ENCODE measurements at places on chromosomes 2 and 18. TPM values are rescaled to one million over a fixed set of nuclear protein-coding genes. Genes with fewer than 3 reads are reported as not detected.

GALNT14 gene
- not detected for total RNA-seq

SYT4 gene
- total RNA-seq = not detected

GCG gene
- total RNA-seq = not detected

IL36B gene
- total RNA-seq = not detected

GULP1 gene
- 67.8 TPM for total RNA-seq

TBC1D8 gene
- total RNA-seq = 17.8 TPM

RAB27B gene
- total RNA-seq = 0.11 TPM

GPR35 gene
- not detected for total RNA-seq

ASAP2 gene
- 56.9 TPM for total RNA-seq

MC5R gene
- not detected for total RNA-seq

NHEJ1 gene
- 21.6 TPM for total RNA-seq

DNA sequence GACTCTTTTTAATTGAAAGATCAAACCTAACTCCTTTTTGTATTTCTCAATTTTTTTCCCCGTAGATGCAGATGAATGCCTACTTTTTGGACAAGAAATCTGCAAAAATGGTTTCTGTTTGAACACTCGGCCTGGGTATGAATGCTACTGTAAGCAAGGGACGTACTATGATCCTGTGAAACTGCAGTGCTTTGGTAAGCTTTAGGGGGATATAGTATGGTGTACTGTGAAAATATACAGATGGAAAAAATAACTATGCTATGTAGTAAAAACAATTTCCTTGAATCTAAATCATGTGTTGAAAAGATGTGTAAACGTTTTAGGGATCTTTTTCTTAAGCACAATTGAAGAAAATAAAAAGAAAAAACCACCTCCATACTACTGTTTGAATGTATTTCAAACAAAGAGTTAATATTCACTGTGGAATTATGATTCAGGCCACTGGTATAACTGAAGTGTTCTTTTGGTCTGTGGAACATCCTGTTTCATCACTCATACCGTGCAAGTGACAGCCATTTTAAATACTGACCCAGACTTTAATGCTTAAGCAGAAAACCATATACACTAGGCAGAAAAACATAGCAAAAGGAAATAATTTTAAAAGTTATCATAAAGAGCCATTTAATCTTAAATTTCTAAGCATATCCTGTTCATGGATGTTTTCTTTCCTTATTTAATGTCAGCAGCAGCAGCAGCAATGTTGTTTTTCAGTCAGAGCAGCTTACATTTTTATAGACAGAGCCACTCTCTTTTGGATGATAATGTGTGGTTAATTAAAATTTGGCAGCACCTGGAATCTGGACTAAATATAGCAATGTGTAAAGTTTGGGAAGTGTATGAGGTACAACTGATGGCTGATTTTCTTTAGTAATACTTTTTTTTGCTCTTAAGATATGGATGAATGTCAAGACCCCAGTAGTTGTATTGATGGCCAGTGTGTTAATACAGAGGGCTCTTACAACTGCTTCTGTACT is 112.8 kb upstream of the RASGRP3 start:
- H3K4me3 ChIP-seq = no peak overlapping the region

GRCh38 chr18:76801567-76802505 is 20.5 kb upstream of the ZNF236 start:
- H3K4me3 ChIP-seq = peak overlapping the region; percentile 49
- no peaks in the 10 kb centered on the region for H3K27me3 ChIP-seq
- H3K4me1 ChIP-seq = peaks cover 4% of the 10 kb centered on the region
- peak; percentile 72 for DNase-seq

DNA sequence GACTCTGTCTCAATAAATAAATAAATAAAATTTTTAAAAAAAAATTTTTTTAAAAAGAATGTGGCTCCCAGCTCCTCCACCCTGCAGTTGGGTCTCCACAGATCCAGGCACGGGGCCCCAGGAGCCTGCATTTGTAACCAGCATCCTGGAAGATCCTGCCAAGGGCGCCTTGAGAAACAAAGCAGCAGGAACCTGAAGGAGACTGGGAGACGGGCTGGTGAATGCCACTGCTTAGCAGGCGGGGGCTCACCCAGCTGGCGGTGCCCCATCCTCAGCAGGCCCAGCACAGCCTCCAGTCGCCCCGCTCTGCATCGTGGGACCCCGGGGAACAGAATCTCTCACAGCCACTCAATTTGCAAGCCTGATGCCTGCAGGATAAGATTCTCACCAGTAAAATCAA is 187.5 kb upstream of the SALL3 start:
- no peaks in the 10 kb centered on the region for H3K27me3 ChIP-seq
- peaks cover 3% of the 10 kb centered on the region for H3K4me1 ChIP-seq
- no peak overlapping the region for H3K4me3 ChIP-seq
- no peak for DNase-seq

- H3K27me3 ChIP-seq = no peaks in the 10 kb centered on the region
- H3K4me3 ChIP-seq = no peak overlapping the region
- H3K36me3 ChIP-seq = peaks cover 27% of the 10 kb centered on the region
- H3K4me1 ChIP-seq = no peaks in the 10 kb centered on the region
- no peak overlapping the region for H3K27ac ChIP-seq
Observed at GRCh38 chr2:75666911-75667310, 20.3 kb downstream of the MRPL19 start.

DNA sequence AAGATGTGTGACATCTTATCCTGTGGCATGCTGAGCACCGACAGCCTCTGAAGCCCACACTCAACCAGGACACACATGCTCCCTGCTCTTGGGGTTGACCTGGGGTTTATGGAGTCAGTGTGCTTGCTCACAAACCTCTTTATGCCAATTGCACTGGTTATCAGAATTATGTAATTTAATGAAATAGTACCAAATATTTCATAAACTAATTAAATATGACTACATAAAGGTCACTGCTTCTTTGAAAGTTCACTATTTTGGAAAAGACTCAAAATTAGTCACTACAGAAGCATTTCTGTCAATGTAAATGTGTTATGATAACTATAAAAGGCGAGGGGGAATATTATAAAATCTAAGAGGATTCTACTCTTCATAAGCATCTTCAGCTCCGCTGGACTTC is 76.7 kb downstream of the FHOD3 start:
- H3K4me1 ChIP-seq = peaks cover 30% of the 10 kb centered on the region
- no peak overlapping the region for H3K27ac ChIP-seq
- no peak overlapping the region for H3K4me3 ChIP-seq
- peak; percentile 45 for DNase-seq
- H3K36me3 ChIP-seq = no peaks in the 10 kb centered on the region

GRCh38 chr2:182866461-182867406 is at the start of gene FRZB:
TSS of gene FRZB (minus strand) at chr2:182866637. CDS start at chr2:182866552, 85 bp downstream.
- H3K4me1 ChIP-seq = peaks cover 9% of the 10 kb centered on the region
- DNase-seq = peak; percentile 15
- H3K4me3 ChIP-seq = peak within 1 kb of the TSS; percentile 81
- H3K27ac ChIP-seq = peak within 1 kb of the TSS; percentile 83

DNA sequence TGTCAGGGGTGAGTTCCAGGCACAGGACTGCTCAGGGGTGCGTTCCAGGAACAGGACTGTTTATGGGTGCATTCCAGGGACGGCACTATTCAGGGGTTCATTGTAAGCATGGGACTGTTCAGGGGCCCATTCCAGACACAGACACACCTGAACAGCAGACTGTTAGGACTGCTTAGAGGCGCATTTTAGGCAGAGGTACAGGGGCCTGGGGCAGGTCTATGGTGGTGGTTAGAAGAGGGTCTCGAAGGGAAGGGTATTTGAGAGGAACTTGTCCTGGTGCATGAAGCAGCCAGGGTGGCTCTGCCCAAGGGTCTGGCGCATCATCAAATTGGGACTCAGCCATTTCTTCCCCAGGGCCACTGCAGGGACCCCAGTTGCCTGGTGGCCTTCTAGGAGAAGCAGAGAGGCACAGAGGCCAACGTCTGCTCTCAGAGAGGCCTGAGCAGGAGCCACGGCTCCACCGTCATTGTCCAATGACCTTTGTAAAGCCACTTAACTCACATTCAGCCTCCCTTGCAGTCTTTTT is 14.8 kb upstream of the MLPH start:
- H3K4me1 ChIP-seq = peaks cover 11% of the 10 kb centered on the region
- H3K27me3 ChIP-seq = no peaks in the 10 kb centered on the region
- no peak overlapping the region for H3K4me3 ChIP-seq
- no peak overlapping the region for H3K27ac ChIP-seq
- H3K36me3 ChIP-seq = no peaks in the 10 kb centered on the region
- DNase-seq = no peak

DNA sequence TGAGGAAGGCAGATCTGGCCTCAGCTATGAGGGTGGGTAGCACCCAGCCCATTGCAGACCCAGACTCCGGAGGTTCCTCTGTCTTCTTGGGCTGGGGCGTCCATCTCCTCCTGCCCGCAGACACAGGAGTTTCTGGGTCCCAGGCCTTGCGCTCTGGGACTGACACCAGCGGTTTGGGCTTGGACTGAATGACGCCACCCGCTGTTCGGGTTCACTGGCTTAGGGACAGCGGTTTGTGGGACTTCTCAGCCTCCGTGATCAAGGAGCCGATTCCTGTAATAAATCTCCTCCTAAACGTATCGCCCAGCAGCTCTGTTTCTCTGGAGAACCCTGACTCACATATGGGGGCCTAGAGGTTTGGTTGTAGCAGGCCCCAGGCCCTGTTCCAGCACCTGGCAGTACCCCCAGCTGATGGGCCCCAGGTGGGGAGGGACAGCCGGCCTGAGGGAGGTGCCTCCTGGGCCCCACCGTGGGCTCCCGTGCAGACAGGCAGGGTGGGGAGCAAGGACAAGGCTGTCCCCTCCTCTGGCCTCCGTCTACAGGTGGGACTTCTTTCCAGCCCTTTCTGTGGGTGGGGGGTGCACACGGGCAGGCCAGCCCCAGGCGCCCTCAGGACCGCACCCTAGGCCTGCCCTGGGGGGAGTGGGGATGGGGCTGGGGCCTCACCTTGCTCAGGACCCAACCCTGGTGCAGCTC is 4.5 kb upstream of the AQP12A start:
- no peaks in the 10 kb centered on the region for H3K27me3 ChIP-seq
- no peak overlapping the region for H3K27ac ChIP-seq
- H3K4me3 ChIP-seq = no peak overlapping the region
- H3K36me3 ChIP-seq = no peaks in the 10 kb centered on the region
- no peak for DNase-seq

- no peak overlapping the region for H3K27ac ChIP-seq
- no peak overlapping the region for H3K4me3 ChIP-seq
- H3K36me3 ChIP-seq = no peaks in the 10 kb centered on the region
- no peak for DNase-seq
- H3K27me3 ChIP-seq = no peaks in the 10 kb centered on the region
- H3K4me1 ChIP-seq = no peaks in the 10 kb centered on the region
Observed at GRCh38 chr2:12070153-12070552, 323.7 kb downstream of the LPIN1 start.

DNA sequence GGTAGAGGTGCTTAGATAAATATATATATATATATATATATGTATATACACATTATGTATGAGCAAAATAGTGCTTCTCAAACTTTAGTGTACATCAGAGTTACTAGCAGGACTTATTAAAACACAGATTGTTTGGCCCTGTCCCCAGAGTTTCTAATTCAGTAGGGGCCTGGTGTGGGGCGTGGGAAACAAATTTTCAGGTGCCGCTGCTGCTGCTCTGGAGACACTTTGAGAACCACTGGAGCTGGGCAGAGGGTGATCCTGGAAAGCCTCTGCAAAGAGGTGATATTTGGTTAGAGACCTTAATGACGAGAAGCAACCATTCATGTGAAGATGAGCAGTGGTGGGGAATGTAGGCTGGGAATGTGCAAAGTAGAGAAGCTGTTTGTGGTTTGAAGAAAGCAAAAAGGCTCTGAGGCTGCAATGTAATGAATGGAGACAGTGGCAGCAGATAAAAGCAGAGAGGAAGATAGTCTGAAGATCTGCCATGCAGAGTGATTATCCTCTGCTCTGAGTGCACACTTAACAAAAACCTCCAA is 142.9 kb downstream of the PLCL1 start:
- DNase-seq = no peak
- no peaks in the 10 kb centered on the region for H3K27me3 ChIP-seq
- H3K27ac ChIP-seq = no peak overlapping the region
- H3K36me3 ChIP-seq = no peaks in the 10 kb centered on the region
- H3K4me1 ChIP-seq = peaks cover 4% of the 10 kb centered on the region

DNA sequence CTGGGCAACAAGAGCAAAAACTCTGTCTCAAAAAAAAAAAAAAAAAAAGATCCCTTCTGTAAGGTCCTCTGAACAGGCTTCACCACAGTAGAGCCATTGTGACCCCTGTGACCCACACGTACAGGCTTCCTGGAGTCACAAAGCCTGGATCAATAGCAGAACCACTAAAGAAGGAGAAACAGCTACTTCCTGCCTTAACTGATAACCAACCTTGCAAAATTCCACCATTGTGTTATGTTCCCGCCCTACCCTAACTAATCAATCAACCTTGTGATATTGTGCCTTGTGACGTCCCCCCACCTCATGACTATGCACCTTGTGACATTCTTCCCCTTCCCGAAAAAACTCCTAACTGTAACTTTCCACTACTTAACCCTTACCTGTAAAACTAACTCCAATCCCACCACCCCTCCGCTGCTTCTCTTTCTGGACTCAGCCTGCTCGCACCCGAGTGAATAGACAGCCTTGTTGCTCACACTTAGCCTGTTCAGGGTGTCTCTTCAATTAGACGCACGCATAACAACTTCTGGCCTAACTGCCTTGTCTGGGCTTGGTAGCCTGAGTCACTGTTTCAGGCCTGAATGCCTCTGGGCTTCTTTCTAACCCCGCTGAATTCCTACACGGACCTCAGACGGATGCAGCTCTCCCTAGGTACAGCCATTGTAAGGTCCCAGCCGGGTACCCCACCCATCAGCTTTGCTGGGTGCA is 13.9 kb downstream of the SCYGR8 start:
- H3K36me3 ChIP-seq = no peaks in the 10 kb centered on the region
- DNase-seq = no peak
- no peak overlapping the region for H3K4me3 ChIP-seq
- H3K27me3 ChIP-seq = no peaks in the 10 kb centered on the region
- H3K4me1 ChIP-seq = no peaks in the 10 kb centered on the region
- no peak overlapping the region for H3K27ac ChIP-seq

DNA sequence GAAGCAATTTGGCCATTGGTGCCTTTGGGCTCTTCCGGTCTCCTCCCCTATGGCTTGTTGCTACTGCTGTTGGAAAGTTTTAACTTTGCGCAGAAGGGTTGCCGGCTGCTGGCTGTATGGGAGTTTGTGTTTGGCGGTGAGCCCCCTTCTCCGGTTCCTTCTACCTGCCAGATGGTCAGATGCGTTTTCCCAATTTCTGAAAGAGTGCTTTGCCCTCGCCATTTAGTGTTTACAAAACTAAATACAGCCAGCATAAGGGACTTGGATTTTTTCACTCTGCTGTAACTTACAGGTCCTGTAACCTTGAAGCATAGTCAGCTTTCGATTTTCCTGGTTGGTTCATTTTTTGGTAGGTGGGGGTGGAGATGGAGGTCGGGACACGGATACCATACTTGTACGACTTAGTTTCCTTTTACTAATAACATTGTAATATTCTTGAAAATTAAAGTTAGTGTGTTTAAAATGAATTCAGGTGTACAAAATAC is 604 bp downstream of the COQ10B start:
- H3K4me3 ChIP-seq = peak overlapping the region; percentile 83
- H3K36me3 ChIP-seq = no peaks in the 10 kb centered on the region
- peak overlapping the region; percentile 99 for H3K27ac ChIP-seq
- DNase-seq = no peak
- peaks cover 9% of the 10 kb centered on the region for H3K4me1 ChIP-seq

GRCh38 chr2:183063083-183063482 is 15.5 kb upstream of the DUSP19 start:
- no peaks in the 10 kb centered on the region for H3K4me1 ChIP-seq
- H3K4me3 ChIP-seq = no peak overlapping the region
- no peak overlapping the region for H3K27ac ChIP-seq
- no peaks in the 10 kb centered on the region for H3K36me3 ChIP-seq

GRCh38 chr2:172179045-172179701 is 76.5 kb upstream of the DLX2 start:
- no peaks in the 10 kb centered on the region for H3K4me1 ChIP-seq
- H3K27ac ChIP-seq = no peak overlapping the region
- no peaks in the 10 kb centered on the region for H3K36me3 ChIP-seq
